ENCODE measurements at places on chromosomes 5 and 9.

- DNase-seq, result no peak
These were observed 2.1 kb downstream of the FAM81B start for GRCh38 chr5:95393279-95393678.

DNA sequence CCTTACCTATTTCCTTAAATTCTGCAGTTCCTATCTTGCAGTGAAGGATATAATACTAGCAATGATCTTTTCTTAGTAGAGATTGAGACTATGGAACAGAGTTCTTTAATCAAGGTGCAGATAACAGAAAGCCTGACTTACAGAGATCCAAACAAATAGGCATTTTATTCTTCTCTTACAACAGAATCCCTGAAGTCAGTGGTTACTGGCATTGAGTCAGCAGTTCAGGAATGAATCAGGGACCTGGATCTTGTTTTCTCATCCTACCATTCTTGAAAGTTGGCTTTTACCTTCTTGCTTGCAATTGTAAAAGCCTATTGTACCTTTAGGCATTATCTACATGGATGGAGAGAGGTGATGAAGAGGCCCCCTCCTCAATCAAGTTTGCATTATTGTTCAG, 47.5 kb upstream of the TLE4 start:
- no peak for DNase-seq

- no peak for DNase-seq
These were observed 35.2 kb downstream of the NCS1 start for GRCh38 chr9:130207241-130207992.

GRCh38 chr9:6645355-6646292, at the start of gene GLDC:
Gene GLDC (minus strand): TSS chr9:6645729. CDS start chr9:6645499, 230 bp downstream.
- no peak for DNase-seq

DNA sequence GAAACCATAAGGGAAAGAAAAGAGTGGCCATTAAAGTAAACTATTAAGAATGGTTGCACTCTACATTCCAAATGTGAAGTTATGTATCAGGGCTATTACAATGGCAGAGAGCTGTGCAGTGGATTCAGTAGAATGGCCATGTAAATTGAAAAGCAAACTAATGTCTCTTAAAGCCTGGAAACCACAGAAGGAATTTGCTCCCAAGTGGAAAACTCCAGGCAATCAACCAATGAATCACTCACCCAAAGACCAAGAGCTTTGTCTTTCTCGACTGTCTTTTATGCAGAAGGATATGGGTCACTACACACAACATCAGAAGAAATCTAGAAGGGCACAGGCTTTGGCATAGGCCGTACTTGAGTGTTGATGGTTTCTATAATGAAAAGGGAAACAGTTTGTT, 114.9 kb downstream of the TLE1 start:
- no peak for DNase-seq

DNA sequence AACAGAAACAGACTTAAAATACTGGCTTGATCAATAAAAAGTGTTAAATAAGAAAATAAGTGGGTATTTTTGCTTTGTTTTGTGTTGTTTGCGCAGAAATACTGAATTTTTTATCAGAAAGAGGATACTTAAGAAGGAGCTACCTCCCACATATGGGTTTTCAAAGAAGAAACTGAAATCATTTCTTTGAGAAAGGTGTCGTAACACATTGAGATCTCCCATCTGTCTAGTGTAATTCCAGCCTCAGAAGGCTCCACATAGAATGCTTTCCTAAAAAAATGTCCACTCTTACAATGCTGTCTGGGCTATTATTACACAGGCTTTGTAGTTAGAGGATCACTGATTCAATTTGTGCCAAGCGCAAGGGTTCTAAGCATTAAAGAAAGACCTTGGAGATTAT, 226.2 kb downstream of the EPB41L4A start:
- no peak for DNase-seq

DNA sequence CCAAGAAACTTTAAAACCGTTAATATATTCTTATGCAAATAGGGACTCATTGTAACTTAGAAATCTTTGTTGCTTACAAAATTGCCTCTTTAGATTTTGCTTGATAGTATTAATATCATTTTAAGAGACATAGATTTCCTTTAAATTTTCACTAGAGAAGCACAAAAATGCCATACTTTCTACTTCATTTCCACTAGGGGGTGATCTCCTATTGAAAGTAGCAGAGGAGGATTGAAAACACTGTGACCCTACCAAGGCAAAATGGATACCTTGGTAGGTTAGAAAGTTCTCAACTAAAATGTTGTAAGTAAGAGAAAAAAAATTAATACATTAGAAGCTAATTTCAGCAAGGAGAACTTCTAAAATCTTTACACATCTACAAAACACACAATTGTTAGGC, 204.9 kb downstream of the CHSY3 start:
- no peak for DNase-seq

DNA sequence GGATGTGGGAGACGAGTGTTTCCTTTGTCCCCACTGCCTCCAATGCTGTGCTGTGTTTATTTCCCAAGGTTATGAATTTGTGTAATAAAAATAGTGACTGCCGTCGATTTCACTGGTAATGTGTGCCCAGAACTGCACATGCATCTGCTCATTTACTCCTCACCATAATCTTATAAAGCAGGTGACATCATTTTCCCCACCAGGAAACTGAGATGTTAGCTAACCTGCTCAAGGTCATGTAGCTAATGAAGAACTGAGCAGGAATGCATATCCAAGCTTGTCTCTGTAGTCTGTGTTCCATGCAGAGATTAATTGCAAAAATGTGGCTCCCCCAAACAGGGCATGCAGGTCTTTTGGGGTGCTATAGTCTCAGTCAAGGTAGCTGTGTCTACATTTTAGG, 224.4 kb downstream of the TENT4A start:
- DNase-seq, result no peak

DNA sequence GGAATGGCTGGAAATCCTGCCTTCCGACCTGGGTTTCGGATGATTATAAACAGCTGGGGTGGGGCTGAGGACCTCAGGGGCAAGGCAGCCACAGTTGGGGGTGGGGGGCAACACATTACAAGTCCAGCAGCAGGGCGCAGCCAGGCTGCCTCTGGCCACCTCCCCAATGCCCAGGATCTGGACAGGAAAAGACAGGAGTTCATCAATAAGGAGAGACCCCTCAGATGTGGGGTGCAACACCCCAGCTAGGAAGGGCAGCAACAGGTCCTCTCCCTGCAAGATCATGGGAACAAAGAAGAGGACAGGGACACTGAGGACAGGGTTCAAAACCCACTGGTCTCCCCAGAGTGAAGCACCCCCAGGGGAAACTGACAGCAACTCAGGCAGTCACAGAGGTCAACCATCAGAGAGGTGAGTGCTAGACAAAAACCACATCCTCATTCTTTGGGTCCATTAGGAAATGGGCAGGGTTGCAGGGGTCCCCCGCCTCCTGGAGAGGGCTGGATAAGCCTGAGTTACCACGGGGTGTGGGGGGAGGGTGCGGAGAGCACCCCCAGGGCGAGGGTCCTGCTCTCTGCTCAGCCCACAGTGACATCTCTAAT, 33.5 kb downstream of the SEMA4D start:
- no peak for DNase-seq

GRCh38 chr5:158045696-158046095, 186.8 kb upstream of the CLINT1 start:
- no peak for DNase-seq

DNA sequence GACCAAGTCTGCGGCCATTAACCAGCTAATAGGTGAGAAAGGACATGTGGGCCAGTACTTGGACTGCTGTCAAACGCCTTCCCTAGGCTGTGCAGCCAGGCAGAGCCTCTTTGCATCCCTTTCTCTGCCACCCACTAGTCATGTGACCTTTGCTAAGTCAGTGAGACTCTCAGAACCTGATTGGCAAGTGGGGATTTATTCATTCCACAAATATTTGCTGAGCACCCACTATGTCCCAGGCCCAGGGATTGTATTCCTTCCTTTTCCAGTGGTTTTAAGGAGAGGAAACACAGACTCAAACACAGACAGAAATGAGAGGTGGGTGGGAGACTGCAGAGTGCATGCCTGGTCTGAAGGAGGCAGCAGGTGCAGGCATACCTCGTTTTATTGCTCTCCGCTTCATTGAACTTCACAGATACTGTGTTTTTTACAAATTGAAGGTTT, 71.6 kb upstream of the GALNT10 start:
- peak; percentile 46 for DNase-seq

GRCh38 chr5:55154873-55155272, 5.1 kb upstream of the GPX8 start:
- no peak for DNase-seq

DNA sequence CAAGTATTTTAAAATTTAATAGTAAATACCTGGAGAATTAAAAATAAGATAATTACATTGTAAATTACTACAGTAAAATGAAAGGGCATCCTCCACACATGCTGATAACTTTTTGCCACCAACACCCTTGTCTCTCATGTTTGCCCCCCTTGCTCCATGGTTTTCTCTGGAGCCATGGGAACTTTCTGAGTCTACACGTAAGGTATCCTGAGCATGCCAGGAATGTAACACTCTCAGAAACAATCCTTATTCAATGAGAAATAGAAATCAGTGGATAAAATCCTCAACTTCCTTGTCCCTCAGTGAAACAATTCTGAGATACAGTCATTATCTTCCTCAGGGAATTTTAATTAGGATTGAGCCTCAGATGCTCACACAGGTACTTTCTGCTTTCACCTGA, 108.9 kb downstream of the IZUMO3 start:
- DNase-seq, result no peak

DNA sequence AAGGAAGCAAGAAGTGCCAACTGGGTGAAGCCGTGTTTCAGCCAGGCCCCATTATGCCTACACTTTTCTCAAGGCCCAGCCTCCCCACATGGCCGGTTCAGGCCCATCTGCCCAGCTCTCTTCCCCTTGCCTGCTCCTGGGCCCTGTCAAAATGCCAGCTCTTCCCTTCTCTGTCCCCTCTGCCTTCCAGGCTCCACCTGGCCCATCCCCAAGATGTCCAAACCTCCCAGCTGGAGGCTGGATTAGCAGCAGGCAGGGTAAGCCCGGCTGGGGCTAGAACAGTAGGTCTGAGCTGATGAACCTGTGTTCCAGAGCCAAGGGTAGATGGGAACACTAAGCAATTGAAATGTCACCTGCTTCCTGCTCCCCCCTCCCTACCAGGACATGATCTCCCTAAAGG, 64.1 kb upstream of the HSPA9 start:
- DNase-seq, result no peak

- no peak for DNase-seq
These were observed 8.8 kb downstream of the PRXL2C start for GRCh38 chr9:96646081-96646991.

- DNase-seq, result no peak
These were observed 146.9 kb upstream of the MRPS30 start for GRCh38 chr5:44661851-44662250.

DNA sequence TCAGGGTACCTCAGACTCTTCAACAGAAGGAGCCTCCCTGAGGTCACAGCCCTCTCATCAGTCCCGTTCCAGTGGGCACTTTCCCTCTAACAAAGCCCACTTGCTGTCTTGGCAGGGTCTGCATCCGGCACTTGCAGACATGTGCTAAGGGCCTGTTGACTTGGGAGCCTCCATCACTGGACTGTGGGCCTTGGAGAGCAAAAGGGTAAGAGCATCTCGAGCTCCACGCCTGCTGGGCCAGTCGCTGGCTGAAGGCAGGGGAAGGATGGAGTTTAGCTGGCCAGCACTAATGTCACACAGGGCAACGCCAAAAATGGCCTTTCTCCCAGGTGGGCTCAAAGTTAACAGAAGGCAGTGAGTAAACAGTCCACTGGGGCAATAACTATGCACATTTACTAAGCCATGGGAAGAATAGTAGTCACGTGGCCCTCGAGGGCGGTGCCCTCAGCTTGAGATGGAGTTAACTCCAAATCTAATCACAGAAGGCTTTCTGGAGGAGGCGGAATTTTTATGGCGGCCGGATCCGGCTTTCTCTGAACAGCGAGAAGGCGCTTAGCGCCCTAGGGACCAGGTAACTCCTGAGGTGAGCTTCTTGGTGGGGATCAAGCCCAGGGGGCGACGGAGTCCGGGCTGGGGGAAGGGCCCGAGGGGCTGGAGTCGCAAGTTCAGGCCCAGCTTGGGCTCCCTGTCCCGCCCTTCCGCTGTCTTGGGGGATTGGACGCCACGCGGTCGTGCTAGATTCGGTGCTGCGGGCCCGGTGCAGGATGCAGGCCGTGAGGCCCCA, 2.0 kb upstream of the NSD1 start:
- no peak for DNase-seq

DNA sequence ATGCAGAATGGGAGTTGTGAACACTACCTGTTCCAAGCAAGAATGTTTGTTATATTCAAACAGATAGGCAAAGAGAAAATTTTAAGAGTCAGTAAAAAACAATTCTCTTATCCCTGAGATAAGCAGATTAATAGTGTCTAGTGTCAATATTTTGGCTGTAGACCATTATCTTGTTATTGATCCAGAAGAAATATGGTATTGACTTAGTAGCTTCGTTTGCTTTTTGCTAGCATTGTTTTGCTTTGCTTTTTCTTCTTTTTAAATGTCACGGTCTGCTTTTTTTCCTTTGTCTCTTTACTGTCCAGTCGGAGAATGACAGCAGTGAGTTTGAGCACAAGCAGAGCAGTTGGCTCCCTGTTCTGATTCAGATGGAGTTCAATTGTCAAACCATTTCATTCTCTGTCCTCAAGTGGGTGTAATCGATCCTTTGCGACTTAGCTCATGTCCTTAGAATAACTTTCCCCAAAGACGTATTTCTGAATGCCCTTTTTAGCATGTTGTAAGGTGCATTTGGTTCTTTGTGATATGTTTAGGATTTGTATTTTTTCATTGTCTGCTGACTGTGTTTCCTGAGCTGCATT, 29.3 kb downstream of the FUBP3 start:
- no peak for DNase-seq

- no peak for DNase-seq
These were observed 13.4 kb downstream of the MAN2A1 start for GRCh38 chr5:109703166-109703565.

- DNase-seq, result no peak
These were observed 180.1 kb upstream of the NREP start for GRCh38 chr5:111937094-111937493.

- DNase-seq, result no peak
These were observed 191.5 kb upstream of the PCSK5 start for GRCh38 chr9:75699017-75699416.

DNA sequence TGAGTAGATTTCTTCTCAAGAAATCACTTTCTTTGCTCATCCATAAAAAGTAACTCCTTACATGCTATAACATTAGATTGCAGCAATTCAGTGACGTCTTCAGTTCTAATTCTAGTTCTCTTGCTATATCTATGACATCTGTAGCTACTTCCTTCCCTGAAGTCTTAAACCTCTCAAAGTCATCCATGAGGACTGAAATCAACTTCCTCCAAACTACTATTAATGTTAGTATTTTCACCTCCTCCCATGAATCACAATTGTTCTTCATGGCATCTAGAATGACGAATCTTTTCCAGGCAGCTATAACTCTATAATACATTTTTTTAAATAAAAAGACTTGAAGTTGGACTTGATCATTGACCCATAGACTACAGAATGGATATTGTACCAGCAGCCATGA, 46.2 kb upstream of the PRRC1 start:
- no peak for DNase-seq

GRCh38 chr9:117313989-117314388, 100.9 kb downstream of the ASTN2 start:
- no peak for DNase-seq
